Transverse colon (tissue), 4 donors: ENCODE measurements at places on chromosomes 2 and 18. TPM values are rescaled to one million over a fixed set of nuclear protein-coding genes. Genes with fewer than 3 reads are reported as not detected.

Gene C18orf54
- 0.37 TPM for total RNA-seq

Gene SAG
- total RNA-seq, result not detected

DNA sequence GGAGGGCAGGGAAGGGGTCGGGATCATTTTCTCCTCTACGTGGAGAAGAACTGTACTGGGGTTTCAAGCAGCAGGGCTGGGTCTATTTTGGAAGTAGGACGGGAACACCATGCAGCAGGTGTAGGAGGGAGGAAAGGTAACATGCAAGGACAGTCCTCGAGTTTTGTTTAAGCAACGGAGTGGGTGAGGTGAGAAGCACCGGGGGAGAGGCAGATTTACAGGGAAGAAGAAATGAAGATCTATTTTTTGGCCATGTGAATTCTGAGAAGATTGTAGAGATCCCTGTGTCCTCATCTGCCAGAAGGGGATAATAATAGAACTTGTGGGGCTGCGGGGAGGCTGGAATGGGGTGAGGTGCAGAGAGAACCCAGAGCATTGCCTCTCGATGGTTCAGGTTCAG lies 85.6 kb downstream of the INPP5D start:
- DNase-seq, result no peak

Gene IHH
- total RNA-seq, result 21.1 TPM

Gene CNOT9
- 28.9 TPM for total RNA-seq

DNA sequence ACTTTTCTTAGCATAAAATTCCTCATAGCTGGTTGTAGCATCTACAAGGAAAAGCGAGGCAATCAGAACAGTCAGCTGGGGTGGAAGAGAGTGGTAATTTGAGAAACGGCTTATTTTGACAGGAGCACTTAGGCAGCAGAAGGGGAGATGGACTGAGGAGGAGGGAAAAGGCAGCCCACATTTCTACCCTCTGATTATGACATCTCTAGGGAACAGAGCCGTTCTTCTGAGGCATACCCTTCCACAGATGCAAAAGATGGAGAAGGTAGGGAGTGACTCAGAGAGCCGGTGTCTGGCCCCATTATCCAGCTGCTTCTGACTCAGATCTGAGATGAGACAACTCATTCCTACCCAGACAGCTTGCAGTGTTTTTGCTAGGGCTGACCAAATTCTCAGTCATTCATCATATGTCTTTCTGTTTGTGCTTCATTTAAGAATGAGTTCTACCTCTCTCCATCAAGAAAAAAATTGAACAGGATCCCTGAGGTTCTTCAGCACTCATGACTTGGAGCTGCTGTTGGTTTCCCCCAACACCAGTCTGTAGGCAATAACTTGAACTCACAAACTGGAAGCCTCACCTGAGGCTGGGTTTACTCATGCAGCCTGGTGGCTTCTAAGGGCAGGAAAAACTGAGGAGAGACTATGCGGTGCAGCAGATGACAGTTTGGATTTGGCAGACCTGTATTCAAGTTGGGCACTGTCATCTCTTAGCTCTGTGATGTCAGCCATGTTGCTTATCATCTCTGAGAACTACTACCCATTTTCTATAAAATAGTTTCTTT lies 15.9 kb upstream of the SEC11C start:
- no peak for DNase-seq

Gene RUFY4
- not detected for total RNA-seq

GRCh38 chr2:236658974-236659757 lies 89.5 kb downstream of the ACKR3 start:
- no peak for DNase-seq

DNA sequence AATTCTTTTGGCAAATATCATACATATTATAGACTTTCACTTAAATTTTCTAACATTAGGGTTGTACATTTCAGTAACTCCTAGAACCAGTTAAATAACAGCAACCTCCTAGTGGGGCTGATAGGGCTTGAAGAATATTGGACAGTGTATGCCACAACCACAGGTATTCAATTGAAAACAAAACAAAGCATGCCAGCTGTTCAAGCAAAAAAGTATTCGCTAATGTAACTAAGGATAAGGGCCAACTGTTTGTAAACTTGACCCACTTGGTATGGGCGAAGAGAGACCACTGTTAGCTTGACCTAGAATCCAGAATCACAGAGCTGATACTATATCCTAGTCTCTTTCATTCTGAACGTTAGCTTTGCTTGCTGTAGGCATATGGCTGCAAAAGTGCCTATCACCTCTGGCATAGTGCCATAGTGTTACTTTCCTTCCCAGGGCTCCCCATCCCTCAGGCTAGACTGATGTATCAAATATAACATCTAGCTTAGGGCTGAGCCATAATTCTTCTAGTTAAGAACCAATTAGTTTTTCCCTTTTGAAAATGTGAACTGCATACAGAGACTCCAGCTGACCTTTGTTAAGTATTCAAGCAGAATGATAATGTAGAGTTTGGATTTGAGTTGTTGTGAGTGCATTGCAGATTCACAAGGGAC lies 458.8 kb upstream of the NRXN1 start:
- no peak for DNase-seq

Gene PAIP2B
- total RNA-seq, result 2.2 TPM

GRCh38 chr2:28360058-28360717 lies 32.5 kb upstream of the FOSL2 start:
- no peak for DNase-seq

DNA sequence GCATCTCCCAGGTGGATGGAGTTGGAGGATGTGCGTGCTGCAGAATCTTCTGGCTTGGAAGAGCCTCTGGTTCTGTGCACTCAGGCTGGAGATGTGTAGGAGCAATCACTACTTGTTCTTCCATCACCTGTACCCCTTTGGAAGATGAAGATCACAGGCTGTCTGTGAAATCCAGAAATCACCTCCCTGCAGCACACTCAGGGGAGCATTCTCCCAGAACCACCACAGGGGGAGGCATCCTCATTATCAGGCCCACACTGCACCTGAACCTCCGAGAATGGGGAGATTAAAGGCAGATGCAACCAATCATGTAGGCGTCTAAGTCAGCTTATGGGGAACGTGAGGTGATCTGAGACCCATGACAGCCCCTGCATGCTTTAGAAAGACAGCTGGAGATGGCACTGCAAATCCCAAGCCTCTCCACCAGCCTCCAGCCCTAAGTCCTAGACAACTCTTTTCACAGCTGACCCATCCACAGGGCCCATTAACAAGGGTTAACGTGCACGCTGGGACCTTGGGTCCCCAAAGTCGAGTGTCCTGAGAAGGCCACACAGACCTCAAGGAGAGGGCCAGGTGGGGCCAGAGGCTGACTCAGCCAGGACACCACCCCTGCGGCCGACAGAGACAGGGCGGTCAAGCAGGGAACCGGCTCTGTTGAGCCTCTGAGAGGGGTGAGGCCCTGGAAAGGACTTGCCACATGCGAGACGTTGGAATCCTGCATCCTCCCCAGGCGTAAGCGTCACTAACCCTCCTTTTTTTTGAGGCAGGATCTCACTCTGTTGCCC lies 314.9 kb downstream of the EIPR1 start:
- DNase-seq, result no peak

GRCh38 chr18:63617049-63617914 lies 26.8 kb downstream of the SERPINB4 start:
- no peak for DNase-seq

DNA sequence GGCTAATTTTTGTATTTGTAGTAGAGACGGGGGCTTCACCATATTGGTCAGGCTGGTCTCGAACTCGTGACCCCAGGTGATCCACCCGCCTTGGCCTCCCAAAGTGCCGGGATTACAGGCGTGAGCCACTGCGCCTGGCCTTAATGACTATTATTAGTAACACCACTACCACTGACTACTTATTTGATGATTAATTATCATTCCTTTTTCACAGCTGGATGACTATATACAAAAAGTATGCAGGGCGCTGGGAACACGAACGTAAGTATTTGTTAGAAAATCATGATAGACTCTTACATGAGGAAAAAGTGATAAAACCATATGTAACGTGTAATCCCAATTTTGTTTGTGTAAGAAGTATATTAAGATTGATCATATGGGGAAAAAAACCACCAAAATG lies 21.6 kb downstream of the DARS1 start:
- no peak for DNase-seq

GRCh38 chr2:168691221-168691620 lies 111.2 kb upstream of the NOSTRIN start:
- DNase-seq, result no peak

DNA sequence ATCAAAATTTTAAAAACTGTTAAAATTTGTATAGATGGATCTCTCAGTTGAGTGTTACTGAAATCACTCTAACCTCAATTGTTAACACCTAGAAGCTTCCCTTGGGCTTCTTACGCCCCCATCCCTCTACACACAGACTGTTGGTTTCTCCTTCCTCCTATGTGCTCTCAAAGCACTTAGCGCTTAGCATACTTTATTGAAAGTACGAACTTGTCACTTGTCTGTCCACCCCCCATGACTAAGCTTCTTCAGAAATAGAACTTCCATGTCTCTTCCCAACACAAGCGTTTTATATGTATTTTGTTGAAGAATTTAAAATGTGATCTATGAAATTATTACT lies 441 bp downstream of the MPHOSPH10 start:
- DNase-seq, result no peak

Gene OR6B2
- total RNA-seq, result not detected

Gene CNGA3
- 1.6 TPM for total RNA-seq

- no peak for DNase-seq
Observed at GRCh38 chr2:33409417-33409955, 67.0 kb upstream of the RASGRP3 start.

- no peak for DNase-seq
Observed at GRCh38 chr18:55343396-55344073, 244.5 kb downstream of the TCF4 start.

Gene PIAS2
- 22.8 TPM for total RNA-seq

Gene HOXD3
- not detected for total RNA-seq

GRCh38 chr2:203685081-203685621 lies 21.3 kb upstream of the CD28 start:
- DNase-seq, result no peak

GRCh38 chr2:191713837-191714236 lies 35.9 kb downstream of the NABP1 start:
- no peak for DNase-seq

Gene POTEJ
- not detected for total RNA-seq

GRCh38 chr18:48992133-48992532 lies 41.4 kb upstream of the SMAD7 start:
- DNase-seq, result no peak

DNA sequence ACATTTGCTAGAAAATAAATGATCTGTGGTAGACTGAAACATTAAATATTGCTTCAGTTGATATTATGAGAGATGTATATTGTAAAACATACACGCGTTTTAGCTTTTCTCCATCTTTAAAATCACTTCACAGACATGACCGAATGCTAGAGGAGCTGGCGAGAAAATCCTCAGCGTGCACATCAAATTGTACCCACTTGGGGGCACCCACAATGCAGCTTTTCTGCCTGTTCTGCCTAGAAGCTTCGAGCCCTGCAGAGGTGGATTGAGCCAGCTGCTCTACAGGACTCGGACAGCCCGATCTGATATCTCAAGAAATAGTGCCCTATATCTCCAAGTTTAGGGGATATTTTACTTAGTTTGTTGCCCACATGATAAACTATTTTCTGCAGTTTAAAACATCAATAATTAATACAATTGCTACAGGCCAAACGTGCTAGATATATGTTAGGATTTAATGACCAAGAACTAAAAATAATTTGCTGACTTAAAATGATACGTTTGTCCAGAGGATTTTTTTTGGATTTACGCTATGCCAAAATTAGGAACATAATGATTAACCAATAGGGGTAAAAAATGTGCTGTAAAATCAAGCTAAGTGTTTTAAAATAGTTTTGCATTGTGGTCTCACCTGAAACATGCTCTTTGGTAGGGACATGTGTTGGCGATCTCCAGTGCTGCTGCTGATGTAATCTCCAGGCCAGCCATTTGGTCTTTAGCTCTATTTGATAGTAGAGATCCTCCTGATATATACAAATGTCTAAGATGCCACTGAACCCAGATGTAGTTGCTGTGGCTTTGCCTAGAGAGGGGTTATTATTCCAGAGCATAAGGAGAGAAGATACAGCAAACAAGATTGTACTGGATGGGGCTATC lies 22.3 kb upstream of the ATP5MC3 start:
- DNase-seq, result peak; percentile 46

DNA sequence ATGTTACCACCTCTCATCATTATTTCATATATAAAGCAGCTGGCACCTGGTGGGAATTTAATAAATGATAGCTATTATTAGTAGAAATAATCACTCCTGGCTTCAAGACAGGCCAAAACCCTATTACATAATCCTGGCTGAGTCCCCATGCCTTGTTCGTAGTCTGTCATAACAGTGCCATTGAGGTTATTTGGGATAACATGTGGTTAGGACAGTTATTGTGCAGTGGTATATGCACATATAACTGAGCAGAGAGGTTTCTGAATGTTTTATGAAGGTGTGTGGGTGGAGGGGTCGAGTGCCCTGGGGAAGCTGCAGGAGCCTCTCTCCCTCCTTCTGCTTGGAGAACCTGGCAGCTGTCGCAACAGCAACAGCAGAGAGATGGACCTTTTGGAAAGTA lies 162.4 kb upstream of the NABP1 start:
- no peak for DNase-seq

Gene UGT1A5
- total RNA-seq, result 3.2 TPM

- peak; percentile 51 for DNase-seq
Observed at GRCh38 chr18:69935319-69936190, 12.1 kb downstream of the CD226 start.

GRCh38 chr18:31860488-31860887 lies 82.4 kb downstream of the TRAPPC8 start:
- DNase-seq, result no peak

Gene STEAP3
- 27.0 TPM for total RNA-seq

DNA sequence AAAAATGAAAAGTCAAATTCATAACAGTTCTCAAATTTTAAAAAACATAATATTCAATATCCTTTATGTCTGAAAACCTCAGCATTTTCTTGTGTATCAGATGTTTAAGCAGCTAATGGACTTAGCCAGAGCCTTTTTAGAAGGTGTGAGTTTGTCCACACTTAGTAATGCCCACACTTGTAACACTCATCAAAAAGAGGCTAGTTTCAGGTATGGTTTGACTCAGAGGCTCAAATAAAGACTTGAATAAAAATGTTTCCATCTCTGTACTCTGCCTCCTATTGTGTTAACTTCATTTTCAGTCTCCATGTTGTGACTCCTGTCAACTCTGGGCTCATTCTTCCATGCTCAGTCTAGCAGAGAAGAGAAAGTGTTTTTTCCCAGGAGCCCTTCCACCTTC lies 311.6 kb downstream of the IRS1 start:
- DNase-seq, result no peak

Gene CXCR1
- total RNA-seq, result not detected

Gene DNAH6
- total RNA-seq, result 1.9 TPM

Gene SRD5A2
- not detected for total RNA-seq

- DNase-seq, result no peak
Observed at GRCh38 chr2:223062396-223062795, 10.4 kb downstream of the KCNE4 start.
